ENCODE measurements at places on chromosomes 6 and 20.

DNA sequence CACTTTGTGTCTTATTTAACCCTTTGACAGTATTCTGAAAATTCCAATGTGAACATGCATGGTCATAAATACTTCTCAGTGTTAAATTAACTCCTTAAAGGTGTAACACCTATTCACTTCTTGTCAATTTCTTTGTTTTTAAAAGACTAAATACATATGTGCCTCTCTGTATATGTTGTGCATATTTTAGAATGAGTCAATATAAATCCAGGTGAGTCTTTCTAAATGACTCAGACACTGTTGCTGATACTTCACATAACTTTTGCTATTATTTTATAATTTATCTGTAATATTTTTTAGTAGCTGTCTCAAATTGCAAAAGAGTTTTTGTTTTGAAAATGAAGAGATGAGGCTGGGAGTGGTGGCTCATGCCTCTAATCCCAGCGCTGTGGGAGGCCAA lies 36.0 kb downstream of the TIAM2 start:
- DNase-seq = no peak

DNA sequence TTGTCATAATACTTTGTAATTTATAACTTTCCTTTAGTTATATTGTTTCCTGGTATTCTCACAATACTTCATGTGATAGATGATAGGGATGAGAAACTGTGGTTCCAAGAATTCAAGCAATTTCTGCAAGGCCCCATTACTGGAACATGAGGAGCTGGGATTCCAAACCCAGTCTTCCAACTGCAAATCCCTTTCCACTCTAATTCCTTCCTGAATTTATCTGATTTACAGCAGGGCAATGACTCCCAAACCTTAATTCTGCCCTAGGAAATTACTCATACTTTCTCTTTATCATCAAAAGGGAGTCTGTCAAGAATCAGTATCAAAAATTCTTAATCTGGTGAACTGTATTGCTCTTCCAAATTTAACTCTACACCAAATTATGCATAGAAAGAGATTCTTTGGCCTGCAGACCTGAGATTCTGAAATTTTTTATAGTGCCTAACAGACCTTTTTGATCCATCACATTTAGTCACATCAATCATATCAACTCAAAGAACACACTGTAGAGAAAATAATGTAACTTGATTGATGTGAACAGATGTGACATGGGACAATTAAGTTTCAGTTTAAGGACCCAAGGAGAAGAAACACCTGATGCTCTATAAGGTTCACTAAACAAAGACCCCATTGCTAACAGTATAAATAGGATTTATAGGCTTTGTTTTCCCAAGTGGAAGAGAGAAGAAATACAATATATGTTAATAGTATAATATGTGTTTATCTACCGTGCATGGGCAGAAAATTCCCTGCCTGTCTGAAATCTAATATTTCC lies 41.5 kb upstream of the GJA1 start:
- DNase-seq = no peak

- no peak for DNase-seq
These were observed 1.8 kb upstream of the JPH2 start for GRCh38 chr20:44188752-44189151.

DNA sequence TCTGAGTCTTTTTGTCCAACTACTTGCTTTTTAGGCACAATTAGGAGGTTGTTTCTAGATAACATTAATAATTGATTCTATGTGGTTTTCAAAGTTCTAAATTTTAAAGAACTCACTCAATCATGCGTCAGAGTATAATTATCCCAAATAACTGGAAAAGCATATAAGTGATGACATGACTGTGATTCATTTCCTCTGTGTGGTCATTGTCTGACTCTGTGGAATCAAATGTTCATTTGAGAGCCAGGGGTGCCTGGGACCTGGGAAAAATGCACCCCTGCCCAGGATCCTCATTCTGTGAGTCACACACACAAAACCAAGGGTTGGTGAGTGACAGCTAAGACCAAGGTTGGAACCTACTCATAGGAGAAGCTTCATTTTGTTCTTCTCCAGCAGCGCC lies 127.1 kb upstream of the MLIP start:
- no peak for DNase-seq

GRCh38 chr20:22722811-22723210 lies 138.4 kb upstream of the FOXA2 start:
- no peak for DNase-seq

DNA sequence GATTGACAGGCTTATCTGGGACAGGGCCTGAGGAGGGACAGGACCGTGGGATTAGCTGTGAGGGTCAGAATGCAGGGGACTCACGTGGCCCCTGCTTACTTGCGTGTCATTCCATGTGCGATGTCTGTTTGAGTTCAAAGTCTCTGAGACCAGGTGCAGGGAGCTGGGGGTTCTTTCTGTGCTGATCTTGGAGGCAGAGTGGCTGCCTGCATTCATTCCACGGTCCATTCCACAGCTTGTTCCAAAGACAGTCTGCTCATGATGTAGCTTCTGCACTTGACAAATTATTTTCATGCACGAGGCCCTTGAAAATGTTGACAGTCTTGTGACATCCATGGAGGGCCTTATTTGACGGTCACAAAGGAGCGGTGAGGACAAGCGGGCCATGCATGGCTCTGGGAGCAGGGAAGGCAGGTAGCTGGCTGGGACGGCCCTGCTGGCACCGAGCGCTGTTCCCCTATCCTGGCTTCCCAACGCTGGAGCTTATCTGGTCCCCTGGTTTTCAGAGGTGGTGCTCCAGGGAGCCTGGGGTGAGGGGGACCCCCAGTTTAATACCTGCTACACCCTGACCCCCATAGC lies 156.3 kb upstream of the RNF24 start:
- DNase-seq = no peak

DNA sequence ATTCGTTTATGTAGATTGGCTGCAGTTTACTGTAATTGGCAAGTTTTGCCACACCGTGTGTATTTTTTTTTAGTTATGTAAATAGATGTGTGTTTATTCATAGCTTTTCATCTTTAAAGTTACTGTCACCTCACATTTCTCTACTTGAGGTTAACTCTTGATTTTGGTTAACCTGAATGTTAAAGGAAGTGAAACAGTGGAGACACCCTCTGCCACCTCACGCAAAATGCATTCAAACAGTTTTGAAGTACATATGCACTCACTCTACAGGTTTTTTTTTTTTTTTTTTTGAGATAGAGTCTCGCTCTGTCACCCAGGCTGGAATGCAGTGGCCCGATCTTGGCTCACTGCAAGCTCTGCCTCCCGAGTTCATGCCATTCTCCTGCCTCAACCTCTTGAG lies 17.7 kb downstream of the OR2A4 start:
- DNase-seq = no peak

DNA sequence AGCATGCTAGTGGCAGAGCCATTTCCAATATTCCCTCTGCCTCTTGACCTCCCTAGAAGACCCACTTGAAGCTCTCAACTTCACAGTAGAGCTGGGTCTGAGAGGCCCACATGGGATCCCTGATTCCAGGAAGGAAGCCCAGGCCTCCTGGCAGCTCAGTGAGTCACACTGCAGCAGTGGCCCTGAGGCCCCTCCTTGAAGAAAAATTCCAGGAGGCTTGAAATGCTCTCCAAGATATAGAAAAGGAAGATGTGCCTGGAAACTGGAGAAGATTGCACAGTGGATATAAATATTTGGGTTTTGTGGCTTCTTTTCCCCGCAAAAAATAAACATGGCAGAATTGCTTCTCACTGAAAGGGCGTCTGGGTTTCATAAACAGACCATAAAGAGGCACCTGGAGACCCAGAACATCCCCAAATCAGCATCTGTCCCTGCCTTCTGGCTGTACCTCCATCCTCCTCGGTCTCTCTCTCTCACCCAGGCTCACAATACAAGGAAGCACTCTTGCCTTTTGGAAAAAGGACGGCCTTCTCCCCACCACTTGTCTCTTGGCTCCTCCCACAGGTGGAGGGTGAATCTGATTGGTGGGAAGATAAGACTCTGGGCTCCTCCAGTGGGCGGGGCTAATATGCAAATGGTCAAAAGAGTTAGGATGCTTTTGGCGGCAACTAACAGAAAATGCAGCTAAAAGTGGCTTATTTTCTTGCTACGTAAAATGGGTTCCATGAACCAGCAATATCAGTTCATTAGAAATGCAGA lies 200.0 kb upstream of the SULF2 start:
- DNase-seq = no peak

DNA sequence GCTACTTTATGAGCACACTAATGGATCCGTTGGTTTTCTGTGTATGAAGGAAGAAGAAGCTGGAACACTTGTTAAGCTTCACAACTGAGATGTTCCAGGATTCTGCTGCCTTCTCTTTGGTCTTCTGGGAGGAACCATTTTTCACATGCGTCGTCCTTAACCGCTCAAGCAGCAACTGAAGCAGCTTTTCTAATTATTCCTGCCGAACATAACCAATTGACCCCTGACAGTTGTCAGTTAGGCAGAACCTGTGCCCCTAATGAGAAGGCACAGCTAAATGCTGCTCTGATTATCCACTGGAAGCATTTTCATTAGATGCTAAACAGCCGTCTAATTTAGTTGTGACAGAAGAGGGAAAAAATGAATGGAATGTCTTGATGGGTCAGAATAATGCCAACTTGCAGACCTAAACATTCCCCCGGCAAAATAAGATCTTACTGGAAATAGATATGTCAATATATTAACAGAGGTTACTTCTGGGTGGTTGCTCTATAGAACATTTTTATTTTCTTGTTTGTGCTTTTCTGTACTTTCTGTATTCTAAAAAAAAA lies 85.0 kb upstream of the SMLR1 start:
- DNase-seq = no peak

GRCh38 chr20:53126185-53126584 lies 154.0 kb downstream of the TSHZ2 start:
- DNase-seq = no peak

DNA sequence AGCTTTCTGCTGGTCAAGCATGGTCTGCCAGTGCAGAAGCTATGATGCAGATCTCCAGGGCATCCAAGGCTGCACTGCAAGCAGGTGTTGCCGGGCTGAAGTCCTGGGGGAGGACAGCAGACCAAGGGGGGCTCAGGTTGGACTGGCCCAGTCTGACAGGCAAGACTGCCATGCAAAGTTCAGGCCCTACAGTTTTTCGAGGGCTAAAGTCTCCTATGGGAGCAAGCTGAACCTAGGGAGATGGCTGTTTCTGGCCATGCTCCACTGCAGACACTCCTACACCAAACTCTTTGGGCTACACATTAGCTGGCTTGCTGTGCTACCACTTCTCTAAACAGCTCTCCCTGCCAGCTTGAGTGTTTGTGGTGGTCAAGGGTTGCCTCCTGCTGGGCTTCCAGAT lies 130.0 kb upstream of the SYNCRIP start:
- no peak for DNase-seq

- no peak for DNase-seq
These were observed 41.7 kb downstream of the COL19A1 start for GRCh38 chr6:69907981-69908498.

- no peak for DNase-seq
These were observed 2.0 kb upstream of the DUSP22 start for GRCh38 chr6:290111-290922.

GRCh38 chr20:32960849-32961731 lies 43.1 kb downstream of the SUN5 start:
- no peak for DNase-seq

DNA sequence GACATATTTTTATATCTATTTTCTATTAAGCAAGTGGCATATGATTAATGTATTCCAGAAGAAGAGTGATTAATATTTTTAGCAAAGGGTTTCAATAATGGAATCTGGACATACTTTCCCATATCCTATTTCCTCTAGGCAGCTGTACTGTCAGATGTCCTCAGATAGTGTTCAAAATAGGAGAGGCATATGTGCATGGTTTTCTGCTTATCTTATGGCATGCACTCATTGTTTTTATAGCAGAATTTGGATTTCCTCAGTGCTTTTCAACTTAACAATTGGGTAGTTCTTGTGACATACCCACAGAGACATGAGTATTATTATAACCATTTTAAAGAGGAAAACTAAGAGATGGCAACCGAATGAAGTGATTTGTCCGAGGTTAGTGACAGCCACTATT lies 12.6 kb upstream of the SLC17A5 start:
- no peak for DNase-seq

DNA sequence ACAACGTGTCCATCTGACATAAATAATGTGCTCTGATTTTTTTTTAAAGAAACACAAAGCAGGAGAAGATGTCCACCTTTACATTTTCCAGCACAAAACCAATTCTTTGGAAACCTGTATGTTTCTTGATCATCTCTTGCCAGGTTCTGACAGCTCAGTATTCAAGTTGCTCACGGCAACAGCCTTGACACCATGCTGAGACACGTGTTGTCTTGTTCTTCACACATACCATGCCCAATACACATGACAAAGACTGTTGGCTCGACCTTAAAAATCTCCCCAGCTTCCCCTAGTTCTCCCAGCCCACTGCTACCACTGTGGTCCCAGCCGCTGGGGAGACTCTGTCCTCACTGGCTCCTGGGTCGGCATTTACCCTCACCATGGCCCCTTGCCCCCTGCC lies 518.9 kb downstream of the PREX1 start:
- no peak for DNase-seq

- no peak for DNase-seq
These were observed 42.6 kb downstream of the IRF4 start for GRCh38 chr6:434051-434705.

- DNase-seq = no peak
These were observed 867 bp downstream of the TCF21 start for GRCh38 chr6:133889557-133890403.

DNA sequence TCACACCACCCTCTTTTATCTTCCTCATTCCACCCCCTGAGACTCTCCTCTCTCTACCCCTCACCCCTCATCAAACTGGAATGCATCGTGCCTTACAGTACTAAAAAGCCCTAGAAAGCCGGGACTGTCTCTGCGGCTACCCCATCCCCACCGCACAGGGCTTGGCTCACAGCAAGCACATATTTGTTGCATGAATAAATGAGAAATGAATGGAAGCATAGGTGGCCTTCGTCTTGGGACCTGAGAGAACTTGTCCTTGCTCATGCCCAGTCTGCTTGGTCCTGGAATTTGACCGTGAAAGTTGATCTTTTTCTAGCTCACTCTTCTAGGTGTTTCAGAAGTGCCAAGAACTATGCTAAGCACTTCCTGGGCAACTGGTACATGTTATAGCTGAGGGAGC lies 53.3 kb downstream of the APCDD1L start:
- DNase-seq = no peak

Measured in activated naive CD4-positive, alpha-beta T cell (primary cell).